ENCODE measurements at places on chromosomes 7 and 10.

DNA sequence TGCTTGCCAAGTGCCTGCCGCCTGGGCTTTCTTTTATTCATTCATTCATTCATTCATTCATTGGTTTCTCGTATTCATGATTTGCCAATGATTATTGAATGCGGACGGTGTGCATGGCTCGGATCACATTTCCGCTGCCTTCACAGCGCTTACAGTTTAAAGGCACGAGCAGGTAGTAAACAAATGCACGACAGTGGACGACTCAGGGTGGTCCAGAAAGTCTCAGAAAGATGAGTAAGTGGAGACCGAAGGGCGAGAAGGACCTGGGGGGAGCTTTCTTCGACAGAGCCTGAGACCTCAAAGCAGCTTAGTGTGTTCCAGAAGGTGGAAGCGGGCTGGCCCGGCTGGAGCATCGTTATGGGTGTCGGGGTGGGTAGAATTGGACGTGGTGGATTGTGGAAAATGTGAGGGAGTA lies 506 bp downstream of the MCM10 start:
- DNase-seq = no peak

DNA sequence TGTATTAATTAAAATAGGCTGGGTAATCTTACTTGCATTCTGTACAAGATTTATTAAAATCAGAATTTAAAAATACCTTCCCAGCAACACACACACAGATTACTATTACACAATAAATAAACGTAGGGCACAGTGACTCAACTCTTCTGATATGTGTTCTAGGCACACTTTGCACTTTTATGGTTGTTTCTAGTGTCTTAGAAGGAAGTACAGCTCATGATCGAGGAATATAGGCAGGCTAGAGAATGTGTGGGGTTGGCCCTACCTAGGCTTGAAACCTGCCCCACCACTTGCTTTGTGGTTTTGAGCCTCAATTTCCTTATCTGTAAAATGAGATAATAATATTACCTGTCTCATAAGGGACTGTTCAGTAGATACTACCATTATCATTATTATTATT lies 30.5 kb downstream of the ARMC3 start:
- peak; percentile 65 for DNase-seq

DNA sequence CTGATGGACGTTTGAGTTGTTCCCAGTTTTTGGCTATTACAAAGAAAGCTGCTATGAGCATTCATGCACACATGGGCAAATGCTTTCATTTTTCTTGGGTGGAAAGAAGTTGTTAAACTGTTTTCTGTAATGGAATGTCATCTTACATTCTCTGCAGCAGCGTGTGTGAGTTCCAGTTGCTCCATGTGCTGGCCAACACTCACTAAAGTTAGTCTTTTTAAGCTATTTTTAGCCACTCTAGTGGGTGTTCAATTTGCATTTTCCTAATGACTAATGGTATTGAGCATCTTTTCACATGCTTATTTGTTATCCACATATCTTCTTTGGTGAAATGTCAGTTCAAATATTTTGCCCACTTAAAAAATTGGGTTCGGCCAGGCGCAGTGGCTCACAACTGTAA lies 82.8 kb upstream of the COL13A1 start:
- DNase-seq = no peak

GRCh38 chr7:138898802-138899201 lies 82.4 kb downstream of the KIAA1549 start:
- DNase-seq = no peak

GRCh38 chr7:113936535-113936934 lies 17.7 kb upstream of the PPP1R3A start:
- no peak for DNase-seq

DNA sequence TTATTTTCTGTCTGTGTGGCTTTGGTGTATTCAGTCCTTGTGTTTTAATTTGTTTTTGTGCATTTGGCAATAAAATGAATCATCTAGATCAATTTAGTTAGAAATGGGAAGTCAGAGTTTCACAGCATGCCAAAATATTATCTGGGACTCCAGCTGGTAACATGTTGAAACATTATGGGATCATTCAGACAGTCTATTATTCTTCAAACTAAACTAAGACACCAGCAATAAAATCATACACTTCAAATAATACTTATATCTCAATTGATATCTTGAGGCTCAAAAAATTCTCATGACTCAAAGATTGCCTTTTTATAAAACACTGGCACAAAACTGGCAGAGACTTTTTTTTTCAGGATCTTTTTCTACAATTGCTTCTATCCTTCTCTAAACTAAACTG lies 5.8 kb upstream of the RP9 start:
- DNase-seq = no peak

- peak; percentile 47 for DNase-seq
These were observed 36.5 kb upstream of the ECHDC3 start for GRCh38 chr10:11705722-11706121.

DNA sequence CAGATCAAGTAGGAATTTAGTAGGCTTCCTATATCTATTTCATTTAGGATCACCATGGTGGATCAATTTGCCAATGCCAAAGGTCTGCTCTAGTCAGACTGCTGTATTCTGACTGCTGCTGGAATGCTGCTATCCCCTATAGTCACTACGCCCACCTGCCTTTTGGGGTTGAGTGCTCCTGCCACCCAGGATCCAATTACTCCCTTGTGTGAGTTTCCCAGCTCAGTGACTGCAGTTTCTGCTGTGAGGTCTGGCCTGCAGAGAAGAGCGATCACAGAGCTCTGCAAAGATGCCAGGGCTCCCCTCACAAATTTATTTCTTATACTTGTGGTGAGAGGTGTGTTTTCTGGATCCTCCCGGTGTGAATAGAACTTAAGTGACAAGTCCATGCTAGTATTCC lies 88.1 kb upstream of the FOXI2 start:
- DNase-seq = no peak

DNA sequence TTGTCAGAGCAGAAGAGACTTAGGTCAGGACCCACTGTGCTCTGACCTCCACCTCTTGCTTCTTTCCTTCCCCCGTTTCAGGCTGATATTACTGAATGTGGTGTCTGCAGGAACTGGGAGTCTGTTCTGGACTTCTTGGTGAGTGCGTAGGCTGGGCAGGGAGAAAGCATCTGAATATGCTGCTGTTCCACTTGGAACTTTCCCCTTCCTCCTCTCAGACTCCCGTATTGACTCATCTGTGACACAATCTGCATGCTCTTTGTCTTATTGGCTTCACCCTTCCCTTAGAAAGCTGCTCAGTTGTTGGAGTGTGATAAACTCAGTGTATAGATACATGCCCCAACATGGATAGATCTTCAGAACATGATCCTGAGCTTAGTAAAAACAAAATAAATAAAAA lies 137.6 kb upstream of the HABP2 start:
- no peak for DNase-seq

GRCh38 chr7:9978106-9979064 lies 995.3 kb upstream of the PHF14 start:
- DNase-seq = no peak

DNA sequence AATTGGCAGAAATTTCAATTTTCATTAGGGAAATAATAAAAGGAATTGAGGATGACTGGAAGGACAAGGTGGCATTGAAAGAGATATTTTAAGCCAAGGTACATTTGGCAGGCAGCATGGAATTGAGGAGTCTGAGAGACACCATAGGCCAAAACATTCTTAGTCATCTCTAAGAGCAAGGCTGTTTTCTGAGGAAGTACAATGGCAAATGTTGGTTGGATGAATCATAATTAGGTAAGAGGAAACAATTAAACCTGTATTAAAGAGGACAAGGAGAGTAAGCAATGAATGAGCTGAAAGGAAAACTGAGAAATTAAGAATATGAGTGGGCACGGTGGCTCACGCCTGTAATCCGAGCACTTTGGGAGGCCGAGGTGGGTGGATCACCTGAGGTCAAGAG lies 86.3 kb downstream of the MRPL32 start:
- no peak for DNase-seq

- no peak for DNase-seq
These were observed 9.8 kb downstream of the ALOX5 start for GRCh38 chr10:45383682-45384330.

DNA sequence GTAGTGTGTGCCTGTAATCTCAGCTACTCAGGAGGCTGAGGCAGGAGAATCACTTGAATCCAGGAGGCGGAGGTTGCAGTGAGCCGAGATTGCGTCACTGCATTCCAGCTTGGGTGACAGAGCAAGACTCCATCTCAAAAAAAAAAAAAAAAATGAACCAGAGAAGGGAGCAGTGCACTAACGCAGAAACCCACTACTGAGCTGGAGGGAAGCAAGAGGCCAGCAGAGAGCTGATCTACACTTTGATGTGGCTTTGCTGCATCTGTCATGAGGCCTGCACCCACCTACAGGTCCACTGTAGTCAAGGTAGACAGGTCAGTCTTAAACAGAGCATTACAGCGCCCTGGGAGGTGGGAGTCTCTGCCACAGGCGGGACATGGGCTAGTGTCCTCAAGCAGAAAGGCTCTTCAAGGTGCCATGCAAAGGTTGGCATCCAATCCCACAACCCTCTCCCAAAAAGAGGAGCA lies 30.0 kb downstream of the MAT1A start:
- no peak for DNase-seq

DNA sequence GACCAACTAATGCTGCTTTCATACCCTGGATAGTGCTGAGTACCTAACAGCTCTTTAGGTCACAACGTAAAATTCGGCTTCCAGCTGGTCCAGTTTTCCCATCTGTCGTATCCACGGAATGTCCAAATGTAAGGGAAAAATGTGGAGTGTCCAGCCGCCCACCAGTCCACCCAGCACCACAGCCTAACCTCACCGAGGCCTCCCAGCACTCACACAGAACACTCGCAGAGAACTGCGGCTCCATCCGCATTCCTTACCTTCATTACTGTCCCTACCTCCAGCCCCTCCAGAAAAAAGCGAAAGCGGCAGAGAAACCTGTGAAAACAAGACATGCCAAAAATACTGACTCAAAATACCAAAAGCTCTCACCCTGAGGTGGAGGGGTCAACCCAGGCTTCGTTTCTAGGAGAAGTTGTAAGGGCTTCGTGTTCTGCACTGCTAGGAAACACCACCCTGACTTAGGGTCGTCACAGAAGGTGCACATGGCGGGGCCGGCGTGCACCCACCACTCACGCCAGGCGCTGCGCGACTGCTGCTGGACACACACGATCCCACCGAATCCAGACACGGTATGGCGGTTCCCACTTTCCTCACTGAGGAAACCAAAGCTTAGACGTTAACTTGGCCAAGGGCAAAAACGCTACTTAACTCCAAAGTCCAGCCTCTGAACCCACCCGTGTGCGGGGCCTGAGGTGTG lies 73.9 kb downstream of the AMZ1 start:
- no peak for DNase-seq

- peak; percentile 50 for DNase-seq
These were observed 1.5 kb upstream of the KCTD7 start for GRCh38 chr7:66627151-66627681.

GRCh38 chr7:20385126-20385525 lies 54.4 kb downstream of the ITGB8 start:
- peak; percentile 84 for DNase-seq

- DNase-seq = no peak
These were observed 35.9 kb upstream of the PTPN12 start for GRCh38 chr7:77501192-77501515.

DNA sequence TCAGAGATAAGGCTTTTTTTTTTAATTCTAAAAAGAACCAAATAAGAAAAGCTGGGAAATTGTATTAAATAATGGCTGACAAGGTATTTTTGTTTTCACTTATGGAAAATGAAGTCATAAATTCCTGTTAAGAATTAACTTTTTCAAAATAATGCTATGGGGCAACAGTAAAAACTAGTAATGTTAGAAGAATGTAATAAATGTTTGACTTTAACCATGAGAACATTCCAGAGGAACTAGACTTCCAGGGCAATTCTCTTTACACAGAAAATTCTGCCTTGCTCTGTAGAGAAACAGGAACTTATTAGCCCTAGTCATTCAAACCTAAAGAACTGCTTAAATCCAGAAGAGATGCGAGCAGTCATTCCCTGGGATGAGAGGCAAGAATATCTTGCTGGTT lies 571.1 kb downstream of the IPMK start:
- DNase-seq = peak; percentile 92

DNA sequence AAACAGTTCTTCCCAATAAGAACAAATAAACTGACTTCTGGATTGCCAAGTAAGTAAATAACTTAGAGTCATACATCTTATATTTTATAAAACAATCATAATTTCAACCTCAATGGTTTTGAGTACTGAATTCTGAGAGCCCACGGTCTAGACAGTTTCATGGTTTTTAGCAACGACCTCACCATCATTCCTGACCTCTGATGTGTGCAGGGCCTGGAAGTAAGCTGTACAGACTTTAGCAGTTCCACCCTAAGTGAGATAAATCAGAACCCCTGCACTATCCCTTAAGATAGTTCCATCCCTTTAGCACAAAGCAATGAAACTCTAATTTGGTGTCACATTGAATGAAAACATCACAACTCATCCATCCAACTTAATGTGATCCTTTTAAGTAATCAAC lies 86.0 kb downstream of the NEBL start:
- no peak for DNase-seq

DNA sequence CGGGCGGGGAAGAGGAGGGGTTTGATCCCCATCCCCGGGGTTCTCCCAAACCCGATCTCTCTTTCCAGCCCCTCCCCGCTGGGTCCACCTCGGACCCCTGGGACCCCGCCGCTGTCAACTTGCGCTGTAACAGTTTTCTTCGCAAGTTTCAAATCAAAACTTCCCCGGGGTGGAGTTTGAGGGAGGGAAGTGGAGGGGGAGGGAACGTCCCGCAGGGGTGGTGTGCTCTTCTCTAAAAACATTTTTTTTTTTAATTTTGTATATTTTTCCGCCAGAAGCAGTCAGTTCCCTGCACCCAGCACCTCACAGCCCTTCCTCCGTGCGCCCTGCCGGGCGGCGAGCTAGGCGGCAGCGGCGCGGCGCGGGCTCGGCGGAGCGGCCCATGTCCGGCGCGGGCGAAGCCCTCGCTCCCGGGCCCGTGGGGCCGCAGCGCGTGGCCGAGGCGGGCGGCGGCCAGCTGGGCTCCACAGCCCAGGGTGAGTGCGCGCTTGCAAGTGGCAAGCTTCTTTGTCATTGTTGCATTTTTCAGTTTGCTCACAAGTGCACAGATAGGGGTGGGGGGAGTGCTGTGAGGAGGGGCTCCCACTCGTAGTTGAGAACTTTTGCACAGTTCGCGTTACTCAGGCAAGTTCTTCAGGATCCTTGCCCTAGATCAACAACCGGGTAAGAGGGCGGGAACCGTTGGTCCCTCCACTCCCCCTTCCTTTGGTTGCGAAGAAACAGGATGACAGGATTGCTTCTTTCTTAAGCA lies 933 bp downstream of the MDFIC start:
- DNase-seq = peak; percentile 73

DNA sequence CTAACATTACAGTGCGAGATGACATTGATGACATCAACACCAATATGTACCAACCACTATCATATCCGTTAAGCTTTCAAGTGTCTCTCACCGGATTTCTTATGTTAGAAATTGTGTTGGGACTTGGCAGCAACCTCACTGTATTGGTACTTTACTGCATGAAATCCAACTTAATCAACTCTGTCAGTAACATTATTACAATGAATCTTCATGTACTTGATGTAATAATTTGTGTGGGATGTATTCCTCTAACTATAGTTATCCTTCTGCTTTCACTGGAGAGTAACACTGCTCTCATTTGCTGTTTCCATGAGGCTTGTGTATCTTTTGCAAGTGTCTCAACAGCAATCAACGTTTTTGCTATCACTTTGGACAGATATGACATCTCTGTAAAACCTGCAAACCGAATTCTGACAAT lies 4.3 kb downstream of the GPR22 start:
- DNase-seq = no peak

GRCh38 chr10:121065330-121065729 lies 214.2 kb downstream of the WDR11 start:
- no peak for DNase-seq
